Endothelial cell (in vitro differentiated cells): ENCODE measurements at places on chromosomes 16 and 17.

- DNase-seq: no peak
These were observed 38.3 kb upstream of the AKTIP start for GRCh38 chr16:53541326-53541725.

DNA sequence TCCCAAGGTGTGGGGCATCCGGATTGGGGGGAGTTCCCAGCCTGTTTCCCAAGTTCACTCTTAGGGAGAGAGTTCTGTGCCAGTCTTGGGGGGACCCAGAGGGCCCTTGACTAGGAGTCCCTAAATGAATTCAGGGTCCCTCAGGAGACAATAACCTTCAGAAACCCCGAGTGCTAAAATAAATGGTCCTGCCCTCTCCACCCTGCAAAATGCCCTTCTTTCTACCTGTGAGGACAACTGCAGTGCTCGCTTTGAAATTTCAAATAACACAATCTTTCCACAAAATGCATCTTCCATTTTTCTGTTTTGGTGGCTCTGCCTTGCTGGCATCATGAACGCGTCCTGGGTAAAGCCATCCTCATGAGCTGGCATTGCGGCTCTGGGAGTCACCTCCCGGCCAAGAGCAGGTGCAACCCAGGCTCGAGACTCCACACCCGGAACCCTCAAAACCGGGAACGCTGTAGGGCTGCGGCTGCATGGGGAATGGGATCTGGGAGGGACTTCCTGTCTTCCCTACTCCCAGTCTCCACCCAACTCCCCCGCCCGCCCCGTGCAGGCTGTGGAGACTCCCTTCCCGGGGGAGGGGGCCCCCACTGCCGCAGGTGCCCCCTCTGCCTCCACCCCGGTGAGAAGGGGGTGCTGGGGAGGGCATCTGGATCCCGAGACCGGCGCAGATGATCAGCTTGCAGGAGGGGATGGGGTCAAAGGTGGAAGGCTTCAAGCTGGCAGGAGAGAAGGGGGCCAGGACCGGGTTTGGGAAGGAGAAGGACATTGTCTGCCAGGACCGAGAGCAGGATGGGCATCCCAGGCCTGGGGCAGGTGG, at the start of gene ZNF205:
Gene ZNF205, plus strand, starts transcription at position 529 of the 823 bp plus-strand sequence. CDS start 845 bp downstream, outside the sequence.
- DNase-seq: peak; percentile 55

GRCh38 chr16:84774810-84775209, 45.0 kb upstream of the CRISPLD2 start:
- DNase-seq: no peak

DNA sequence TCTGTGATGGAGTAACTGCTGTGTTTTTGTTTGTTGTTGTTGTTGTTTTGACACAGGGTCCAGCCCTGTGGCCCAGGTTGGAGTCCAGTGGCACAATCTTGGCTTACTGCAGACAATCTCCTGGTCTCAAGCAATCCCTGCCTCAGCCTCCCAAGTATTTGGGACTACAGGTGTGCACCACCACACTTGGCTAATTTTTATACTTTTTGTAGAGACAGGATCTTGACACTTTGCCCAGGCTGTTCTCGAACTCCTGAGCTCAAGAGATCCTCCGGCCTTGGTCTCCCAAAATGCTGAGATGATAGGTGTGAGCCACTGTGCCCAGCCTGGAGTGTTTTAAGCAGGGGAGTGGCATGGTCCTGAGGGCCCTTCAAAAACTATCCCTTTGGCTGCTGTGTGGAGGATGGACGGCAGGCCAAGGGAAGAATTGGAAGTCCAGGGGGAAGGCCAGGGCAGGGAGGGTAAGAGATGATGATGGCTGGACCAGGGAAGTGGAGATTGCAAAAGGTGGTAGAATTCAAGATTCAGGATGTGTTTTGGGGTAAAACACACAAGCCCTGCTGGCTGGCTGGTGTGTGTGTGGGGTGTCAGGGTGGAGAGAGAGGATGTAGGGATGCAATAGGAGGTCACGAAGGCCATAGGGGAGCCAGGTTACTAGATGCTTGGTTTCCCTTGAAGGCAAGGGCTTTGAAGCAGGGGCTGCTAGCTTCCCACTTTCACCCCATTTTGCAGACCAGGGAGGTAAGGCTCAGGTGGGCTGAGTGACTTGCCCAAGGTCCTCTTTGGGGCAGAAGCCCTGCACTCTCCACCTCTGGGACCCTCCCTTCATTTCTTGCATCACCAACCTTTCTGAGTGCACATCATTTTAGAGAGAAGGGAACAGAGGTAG, 18.8 kb upstream of the PLLP start:
- no peak for DNase-seq

DNA sequence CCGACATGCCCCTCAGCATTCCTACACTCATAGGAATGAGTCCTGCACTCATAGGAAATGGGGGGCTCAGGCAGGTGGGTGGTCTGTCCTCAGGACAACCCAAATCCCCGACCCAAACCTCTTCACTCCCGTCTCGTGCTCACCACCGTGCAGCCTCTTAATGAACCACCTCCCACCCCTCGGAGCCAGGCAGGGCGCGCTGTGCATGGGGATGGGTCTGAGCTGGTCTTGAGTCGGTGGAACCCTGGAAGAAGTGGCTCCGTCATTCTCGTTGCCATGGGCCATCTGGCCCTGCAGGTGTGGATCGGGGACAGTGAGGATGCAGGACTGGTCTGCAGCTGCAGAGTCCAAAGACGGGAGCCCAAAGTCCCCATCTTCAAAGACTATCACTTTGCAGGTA, 6.4 kb upstream of the RAB40B start:
- no peak for DNase-seq

DNA sequence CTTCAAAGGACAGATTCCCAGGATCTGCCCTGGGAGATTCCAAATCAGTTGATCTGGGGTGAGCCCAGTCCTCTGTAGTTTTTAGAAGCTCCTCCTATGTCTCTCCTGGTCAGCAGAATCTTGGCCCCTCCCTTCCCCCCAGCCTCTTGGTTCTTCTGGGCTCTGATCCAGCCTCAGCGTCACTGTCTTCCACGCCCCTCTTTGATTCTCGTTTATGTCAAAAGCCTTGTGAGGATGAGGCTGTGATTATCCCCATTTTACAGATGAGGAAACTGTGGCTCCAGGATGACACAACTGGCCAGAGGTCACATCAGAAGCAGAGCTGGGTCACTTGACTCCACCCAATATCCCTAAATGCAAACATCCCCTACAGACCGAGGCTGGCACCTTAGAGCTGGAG, 840 bp upstream of the CDH5 start:
- DNase-seq: no peak

GRCh38 chr16:526181-527014, 1.1 kb upstream of the CAPN15 start:
- DNase-seq: no peak

- no peak for DNase-seq
These were observed 31.3 kb upstream of the C1QL1 start for GRCh38 chr17:44999433-44999832.

DNA sequence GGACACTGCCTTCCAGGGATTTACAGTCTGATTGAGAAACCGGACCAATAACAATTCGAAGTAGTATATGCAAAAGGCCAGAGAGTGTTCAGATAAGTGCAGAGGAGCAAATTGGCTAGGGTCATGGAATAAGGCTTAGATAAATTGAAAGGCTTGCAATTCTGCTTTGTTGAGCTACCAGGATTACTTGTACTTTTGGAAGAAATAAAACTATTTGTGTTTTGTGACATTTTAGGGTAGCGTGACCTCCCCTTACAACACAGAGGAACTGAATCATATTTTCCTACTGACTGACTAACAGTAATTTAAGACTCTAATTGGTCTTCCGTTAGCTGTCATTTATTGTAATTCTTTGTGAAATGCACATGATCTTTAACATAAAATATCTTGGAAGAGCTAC, 104.7 kb downstream of the PITPNC1 start:
- DNase-seq: no peak

GRCh38 chr17:9937241-9937761, 32.2 kb upstream of the RCVRN start:
- no peak for DNase-seq

DNA sequence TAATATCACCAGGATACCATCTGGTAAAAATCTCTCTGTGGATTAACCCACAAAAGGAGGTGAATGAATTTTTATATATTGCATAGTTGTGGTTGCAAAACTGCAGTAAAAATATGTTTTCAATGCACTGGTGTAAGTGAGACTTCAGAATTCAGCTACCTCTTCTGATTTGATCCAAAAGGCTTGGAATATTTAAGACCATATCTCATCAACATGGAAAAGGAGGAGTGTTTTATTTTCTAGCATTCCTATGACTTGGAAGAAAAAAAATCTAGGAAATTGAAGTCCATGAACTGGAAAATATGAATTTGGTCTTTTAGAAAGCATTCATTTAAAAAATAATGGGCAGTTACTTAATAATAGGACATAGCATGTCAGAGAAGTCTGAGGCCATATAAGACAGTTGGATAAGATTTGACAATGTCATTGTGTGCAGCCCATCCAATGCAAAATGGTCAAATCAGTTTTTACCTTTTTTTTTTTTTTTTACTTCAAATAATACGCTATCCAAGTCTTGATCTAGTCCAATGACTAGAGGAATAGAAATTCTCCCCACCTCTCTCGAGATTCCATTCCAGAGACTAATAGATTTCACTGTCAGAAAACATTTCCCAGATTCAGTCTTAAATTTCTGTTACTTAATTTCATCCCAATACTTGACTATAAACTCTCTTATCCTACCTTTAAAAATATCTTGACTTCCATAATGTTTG, 364.9 kb upstream of the PMFBP1 start:
- no peak for DNase-seq

GRCh38 chr16:8972843-8973586, 9.3 kb upstream of the USP7 start:
- no peak for DNase-seq

DNA sequence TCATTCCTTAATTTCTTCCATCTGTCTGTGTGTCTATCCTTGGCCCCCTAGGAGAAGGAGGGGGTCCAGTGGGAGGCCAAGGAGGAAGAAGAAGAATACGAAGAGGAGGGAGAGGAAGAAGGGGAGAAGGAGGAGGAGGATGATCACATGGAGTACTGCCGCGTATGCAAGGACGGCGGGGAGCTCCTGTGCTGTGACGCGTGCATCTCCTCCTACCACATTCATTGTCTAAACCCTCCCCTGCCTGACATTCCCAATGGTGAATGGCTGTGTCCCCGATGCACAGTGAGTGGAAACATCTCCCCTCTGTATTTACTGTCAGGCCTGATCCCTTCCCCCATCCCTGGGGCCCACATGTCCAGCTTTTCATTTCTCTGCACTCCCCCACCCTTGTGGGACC, 6.3 kb downstream of the CHD3 start:
- no peak for DNase-seq

DNA sequence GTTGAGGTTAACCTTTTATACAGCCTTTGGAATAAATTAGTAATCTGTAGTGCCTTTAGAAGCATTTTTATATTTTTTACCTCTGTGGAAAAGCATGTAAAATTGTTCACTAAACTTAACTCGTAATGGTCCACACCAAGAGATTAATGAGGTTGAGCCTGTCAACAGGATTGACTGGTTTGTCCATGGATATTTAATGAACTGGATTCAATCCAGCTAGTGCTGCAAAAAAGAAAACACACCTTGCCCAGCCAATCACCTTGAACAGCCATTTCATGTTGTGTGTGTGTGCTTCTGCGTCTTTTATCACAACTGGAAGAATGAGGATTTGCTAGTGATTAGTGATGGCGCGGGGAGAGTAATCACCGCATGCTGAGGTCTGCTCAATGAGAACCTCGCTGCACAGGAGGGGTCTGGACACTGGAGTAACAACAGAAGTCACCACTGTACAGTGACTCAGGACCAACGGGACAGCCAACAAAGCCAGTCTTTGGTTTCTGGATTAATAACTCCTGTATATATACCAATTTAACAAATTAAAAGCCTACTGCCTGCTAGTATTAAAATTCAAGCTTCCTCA, 33.7 kb downstream of the LITAFD start:
- no peak for DNase-seq

DNA sequence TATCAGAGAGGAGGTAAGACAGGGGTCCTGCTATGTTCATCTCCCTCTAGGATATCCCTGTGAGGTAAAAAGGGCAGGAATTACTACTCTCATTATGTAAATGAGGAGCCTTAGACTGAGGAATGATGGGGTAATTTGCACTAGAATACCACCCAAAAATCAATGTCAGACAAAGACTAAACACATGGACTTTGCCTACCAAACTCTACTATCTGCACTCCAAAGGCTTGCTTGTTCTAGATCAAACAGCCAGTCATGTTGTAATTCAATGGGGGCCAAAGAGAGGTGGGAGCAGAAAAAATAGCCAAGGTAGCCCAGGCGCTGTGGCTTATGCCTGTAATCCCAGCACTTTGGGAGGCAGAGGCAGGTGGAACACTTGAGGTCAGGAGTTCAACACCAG, 120.7 kb downstream of the LYRM1 start:
- DNase-seq: no peak

DNA sequence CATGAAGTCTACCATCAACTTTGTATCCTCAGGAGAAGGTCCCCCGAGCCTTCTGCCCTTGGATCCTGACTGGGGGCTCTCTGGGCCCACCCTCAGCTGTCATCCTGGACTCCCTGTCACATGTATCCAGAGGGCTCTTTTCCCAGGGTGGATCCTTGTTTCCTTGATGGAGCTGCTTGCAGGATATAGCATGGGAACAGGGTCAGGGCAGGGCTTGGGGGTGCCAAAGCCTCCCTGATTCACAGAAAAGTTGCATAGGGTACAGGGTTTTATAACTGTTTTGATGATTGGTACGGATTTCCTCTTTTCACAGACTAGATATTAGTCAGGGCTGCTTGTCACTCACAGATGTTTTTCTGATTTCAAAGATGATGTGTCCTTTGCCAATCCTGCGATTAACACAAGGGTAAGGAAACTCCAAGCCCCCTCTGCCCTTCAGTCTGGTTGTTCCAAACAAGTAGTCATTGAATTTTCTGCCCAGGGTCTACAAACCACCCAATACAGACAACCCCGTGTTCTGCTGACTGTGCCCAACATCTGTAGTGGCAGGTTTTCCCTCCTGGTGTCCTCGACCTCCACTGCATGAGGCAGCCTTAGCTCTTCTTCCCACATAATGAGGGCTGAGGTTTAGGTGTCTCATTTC, 20.6 kb upstream of the SLC35G3 start:
- DNase-seq: no peak

GRCh38 chr17:1486802-1487695, 5.4 kb downstream of the MYO1C start:
- peak; percentile 31 for DNase-seq

- no peak for DNase-seq
These were observed 129.5 kb downstream of the ANKRD11 start for GRCh38 chr16:89360760-89361435.

DNA sequence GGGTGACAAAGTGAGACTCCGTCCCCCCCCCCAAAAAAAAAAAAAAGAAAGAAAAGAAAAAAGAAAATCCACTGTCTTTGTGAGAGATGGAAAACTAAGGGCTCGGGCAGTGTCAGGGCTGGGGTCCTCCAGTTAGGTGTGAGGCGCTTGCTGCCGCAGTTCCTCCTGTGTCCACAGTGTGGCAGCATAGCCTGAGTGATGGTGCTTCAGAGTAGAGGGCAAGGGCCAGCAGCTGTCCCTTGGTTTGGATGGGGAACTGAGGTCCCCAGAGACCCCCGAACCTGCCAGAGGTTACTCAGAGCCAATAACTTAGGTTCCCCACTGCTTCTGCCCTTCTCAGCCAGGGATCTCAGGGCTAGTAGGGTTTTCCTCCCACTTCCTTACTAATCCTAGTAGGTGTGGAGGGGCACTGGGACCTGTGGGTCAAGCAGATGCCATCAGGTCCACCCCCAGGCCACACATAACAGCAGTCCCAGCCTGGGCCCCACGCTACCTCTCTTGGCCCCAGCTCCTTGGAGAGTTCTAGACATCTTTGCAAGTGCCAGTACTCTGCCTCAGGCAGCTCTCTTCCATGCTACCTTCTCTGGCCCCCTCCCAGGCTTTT, 7.9 kb upstream of the LLGL1 start:
- peak; percentile 88 for DNase-seq
